ENCODE measurements at places on chromosomes 7 and 10.
A peak's percentile ranks its signal among the peaks of the same experiment; 100 is the strongest.

DNA sequence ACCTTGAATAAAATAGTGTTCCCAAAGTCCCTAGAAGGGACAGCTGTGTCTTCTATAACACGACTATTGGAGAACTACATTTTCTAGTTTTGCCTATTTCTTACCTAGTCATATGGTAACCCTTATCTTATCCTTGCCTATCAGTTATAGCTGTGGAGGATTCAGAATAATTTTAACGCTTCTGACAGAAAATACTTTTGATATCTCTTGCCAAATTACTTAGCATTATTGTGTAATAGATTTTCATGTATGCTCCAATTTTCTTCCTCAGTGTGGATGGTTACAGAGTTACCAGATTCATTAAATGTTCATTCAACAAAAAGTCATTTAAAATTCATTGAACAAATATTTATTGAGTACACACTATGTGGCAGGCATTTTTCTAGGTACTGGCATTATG is 34.6 kb upstream of the LSM8 start:
- DNase-seq, result no peak

GRCh38 chr7:37112218-37112617 is 336.4 kb downstream of the ELMO1 start:
- no peak for DNase-seq

GRCh38 chr10:55629793-55630490 is 731.1 kb downstream of the ZWINT start:
- DNase-seq, result no peak

- no peak for DNase-seq
Observed at GRCh38 chr10:47050618-47051455, 139.6 kb downstream of the PTPN20 start.

- DNase-seq, result peak; percentile 22
Observed at GRCh38 chr7:91089382-91089963, 174.8 kb upstream of the FZD1 start.

DNA sequence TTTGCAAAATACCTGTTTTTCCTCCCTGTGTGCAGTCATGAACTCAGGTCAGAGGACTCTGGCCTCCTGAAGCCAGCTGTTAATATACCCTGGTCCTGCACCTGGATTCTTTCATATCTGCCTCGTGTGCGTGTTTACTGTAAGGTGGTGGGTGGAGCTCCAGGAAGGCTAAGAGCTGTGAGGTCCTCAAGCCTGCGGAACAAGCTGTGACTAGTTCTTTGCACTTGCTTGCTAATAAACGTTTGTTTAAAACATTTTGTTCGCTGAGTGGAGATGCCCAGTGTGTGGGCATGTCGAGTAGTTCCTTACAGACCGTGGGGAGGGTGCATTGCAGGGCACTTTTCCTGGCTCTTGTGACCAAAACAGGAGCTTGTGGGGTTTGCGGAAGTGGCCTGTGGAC is 139.0 kb downstream of the DOCK1 start:
- DNase-seq, result no peak

GRCh38 chr7:157874870-157875229 is 538.0 kb downstream of the DNAJB6 start:
- no peak for DNase-seq

- DNase-seq, result no peak
Observed at GRCh38 chr10:128027822-128028507, 98.3 kb downstream of the MKI67 start.

GRCh38 chr7:158238616-158239289 is 348.9 kb downstream of the PTPRN2 start:
- no peak for DNase-seq

GRCh38 chr7:82723411-82723810 is 279.8 kb upstream of the CACNA2D1 start:
- no peak for DNase-seq
